ENCODE measurements at places on chromosomes 4 and X.

DNA sequence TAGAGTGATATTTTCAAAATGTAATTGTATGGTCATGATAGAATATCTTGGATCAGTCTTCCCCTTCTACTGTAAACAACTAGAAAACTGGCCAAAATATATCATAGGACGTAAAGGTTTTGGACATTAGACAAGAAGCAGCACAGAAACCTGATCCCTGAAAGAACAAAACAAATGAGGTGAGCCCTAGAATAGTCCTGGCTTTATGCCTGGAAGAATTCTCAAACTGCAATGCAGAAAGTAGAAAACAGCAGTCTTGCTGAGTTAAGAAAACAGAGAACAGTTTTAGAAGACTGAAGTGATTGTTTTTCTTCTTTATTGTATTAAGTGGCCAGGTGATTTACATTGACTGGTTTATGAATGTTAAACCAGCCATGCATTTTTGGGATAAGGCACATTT lies 19.5 kb downstream of the NSUN7 start:
- DNase-seq, result no peak

- DNase-seq, result no peak
Measured at GRCh38 chr4:88738180-88738579, 40.6 kb upstream of the NAP1L5 start.

DNA sequence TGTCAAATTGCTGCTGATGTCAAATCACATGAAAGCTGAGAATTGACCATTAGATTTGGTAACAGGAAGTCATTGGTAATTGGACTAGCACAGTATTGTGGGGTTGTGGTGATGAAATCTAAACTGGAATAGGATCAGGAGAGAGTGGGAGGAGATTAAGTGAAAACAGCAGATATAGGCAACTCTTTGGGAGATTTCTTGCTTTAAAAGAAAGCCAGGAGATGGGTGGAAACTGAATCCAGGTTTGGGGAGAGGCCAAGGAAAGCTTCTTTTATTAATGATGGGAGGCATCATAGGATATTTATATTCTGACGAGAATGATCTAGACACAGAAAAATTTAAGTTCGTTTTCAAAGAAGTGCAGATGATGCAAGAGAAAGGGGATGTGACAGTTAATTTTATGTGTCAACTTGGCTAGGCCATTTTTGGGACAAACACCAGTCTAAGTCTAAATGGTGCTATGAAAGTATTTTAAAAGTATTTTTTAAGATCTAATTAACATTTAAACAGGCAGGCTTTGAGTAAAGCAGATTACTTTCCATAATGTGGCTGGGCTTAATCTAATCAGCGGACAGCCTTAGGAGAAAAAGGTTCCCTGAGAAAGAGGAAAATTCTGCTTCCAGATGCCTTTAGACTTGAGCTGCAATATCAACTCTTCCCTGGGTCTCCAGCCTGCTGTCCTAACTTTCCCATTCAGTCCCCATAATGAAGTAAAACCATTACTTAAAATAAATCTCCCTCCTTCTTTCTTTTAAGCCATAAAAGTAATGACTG lies 24.7 kb downstream of the SEC24D start:
- no peak for DNase-seq

- no peak for DNase-seq
Measured at GRCh38 chr4:123587983-123588494, 191.4 kb downstream of the SPRY1 start.

DNA sequence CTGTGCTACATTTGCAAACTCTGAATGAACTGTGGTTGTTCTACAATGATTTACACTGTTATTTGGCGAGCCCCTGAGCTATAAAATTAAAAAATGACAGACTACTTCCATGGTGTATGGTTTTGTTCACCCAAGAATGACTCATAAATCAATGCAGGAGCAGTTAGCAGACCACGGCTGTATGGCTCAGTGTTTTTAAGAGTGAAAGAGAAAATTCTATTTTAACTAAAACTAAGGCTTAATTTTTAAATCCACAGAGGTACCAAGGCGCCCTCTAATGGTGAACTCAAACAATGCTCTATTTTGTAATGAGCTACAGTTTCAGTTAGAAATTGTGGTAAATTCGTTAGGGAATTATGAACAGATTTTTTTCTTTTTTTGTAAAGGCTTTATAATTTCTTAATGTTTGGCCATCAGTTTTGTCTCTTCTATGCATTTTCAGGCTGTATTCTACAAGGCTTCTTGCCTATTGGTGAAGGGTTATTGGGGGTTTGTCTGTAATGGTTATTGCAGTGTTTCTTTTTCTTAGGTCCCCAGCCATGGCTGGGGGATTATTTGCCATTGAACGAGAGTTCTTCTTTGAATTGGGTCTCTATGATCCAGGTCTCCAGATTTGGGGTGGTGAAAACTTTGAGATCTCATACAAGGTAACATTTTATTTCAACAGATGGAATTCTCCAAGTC lies 32.5 kb downstream of the HMGB2 start:
- DNase-seq, result no peak

DNA sequence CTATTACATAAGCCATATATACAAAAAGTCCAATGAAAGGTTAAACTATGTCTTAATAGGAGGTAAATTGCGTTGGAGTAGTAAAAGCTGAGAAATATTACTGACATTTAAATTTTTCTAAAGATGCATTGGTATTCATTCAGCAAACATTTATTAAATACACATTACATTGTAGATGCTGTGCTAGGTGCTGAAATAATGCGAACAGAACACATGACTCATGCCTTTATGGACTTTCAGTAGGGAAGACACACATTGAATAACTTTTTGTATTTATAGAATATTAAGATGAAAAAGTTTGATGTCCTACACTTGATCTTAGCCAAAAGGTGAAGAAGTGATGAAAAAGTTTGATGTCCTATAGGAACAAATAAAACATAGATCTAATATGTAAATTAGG lies 871.1 kb upstream of the SLIT2 start:
- DNase-seq, result no peak

GRCh38 chr4:6047130-6047673 lies 29.0 kb upstream of the C4orf50 start:
- DNase-seq, result no peak

DNA sequence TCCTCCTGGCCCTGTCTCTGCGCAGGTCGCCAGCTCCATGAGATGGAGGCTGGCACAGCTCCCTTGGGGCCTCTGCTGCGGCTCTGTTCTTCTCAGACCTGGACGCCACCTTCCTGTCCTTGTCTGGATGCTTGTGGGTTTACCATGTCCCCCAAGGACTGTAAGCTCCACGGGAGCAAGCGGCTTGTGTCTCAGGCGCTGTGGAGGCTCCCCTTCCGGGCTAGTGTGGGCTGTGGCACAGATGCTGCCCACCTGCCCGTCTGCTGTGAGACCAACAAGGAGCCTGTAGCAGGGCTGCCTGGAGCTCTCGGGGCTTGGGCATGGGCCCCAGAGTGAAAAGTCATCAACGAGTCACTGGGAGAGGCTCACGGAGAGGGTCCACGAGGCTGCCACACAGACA lies 25.2 kb downstream of the NAT8L start:
- peak; percentile 44 for DNase-seq

GRCh38 chr4:184932343-184932742 lies 85.9 kb upstream of the HELT start:
- no peak for DNase-seq

DNA sequence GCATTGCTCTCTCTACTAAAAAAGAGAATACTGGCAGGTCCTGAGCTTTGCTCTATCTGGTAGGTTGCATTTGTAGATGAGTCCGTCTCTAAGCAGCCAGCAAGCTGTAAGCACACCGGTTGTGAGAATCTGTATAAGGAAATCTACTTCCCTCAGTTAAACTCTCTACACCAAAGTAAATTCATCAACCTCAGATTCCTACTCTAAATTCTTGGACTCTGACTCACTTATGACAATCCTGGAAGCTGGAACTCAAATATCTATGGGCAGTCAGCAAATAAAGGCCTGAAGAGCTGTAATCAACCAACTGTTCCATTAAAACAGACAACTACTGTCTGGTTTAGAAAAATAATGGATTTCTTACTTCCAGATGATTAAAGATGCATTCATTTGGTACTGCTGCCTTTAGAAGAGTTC lies 37.9 kb downstream of the FAT1 start:
- DNase-seq, result no peak

GRCh38 chrX:101265869-101266428 lies 25.2 kb downstream of the TAF7L start:
- no peak for DNase-seq

DNA sequence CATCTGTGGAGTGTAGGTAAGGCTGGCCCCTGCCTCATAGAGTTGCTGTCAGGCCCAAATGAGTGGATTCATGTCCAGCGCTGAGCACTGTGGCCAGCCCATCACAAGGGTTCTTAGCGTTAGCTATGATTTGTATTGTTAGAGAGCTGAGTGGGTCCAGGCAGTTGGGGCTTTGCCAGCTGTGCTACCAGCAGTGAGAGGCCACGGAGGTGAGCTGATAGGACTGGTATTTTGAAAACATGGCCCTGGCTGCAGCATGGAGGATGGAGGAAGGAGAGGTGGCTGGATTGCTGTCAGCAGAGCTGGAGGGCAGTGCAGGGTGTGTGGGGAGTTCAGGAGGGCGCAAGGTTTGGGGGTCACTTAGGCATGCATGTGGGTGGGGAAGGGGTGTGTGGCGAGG lies 69.8 kb downstream of the PSAPL1 start:
- DNase-seq, result no peak

- DNase-seq, result no peak
Measured at GRCh38 chrX:136742721-136743379, 37.9 kb downstream of the ARHGEF6 start.

DNA sequence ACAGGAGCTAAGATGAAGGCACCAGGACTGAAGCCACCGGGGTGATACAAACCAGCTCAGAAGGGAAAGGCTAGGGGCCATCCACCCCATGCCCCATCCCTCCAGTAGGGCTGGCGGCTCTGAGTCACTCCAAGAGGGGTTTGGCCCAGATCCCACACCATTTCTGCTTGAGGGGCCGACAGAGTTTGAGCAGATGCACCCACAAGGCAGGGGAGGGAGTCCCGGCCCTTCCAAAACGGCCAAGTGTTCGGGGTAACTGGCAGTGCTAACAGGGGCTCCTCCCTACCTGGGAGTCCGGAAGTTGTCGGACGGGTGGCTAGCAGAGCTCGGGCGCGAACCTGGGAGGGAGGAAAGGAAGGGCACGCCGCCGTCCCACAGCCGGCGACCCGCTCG lies 412 bp downstream of the SLC10A3 start:
- no peak for DNase-seq

DNA sequence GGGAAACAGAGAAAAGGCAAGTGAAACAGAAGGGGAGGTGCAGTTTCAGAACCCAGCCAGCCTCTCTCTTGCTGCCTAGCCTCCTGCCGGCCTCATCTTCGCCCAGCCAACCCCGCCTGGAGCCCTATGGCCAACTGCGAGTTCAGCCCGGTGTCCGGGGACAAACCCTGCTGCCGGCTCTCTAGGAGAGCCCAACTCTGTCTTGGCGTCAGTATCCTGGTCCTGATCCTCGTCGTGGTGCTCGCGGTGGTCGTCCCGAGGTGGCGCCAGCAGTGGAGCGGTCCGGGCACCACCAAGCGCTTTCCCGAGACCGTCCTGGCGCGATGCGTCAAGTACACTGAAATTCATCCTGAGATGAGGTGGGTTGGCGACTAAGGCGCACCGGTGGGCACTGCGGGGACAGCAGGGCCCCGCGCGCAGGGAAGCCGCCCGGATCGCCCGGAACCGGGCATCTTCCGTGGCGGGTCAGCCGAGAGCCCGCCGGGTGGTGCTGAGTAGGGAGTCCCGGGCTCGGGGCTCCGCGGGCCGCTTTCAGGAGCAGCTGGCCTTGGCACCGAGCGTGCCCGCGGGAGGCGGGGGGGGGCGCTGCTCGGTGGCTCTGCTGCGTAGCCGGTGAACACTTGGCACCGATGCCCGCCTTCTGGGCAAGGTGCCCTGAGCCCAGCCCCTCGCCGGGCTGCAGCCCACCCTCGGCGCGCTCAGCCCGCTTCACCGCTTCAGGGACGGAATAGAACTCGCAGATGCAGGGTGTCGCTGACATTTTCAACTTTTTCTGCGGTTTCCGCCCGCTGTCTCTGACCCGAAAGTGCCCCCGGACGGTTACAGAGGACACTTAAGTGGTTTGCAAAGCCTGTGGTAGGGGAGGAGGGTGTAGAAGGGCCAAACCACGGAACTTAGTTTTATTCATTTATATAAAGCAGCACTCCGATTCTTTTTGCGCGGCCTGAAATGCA lies at the start of gene CD38:
Gene CD38, plus strand, starts transcription at position 40 of the 953 bp plus-strand sequence. Its CDS starts 87 bp downstream, at position 127.
- DNase-seq, result peak; percentile 69

GRCh38 chrX:105488716-105489115 lies 268.2 kb upstream of the TEX13A start:
- no peak for DNase-seq

- DNase-seq, result no peak
Measured at GRCh38 chr4:139720806-139721205, 55.2 kb downstream of the MGST2 start.

- DNase-seq, result no peak
Measured at GRCh38 chr4:150942539-150942938, 72.5 kb downstream of the LRBA start.

GRCh38 chr4:185219551-185220344 lies 10.3 kb downstream of the SNX25 start:
- DNase-seq, result no peak

GRCh38 chr4:102807345-102807744 lies 20.0 kb downstream of the UBE2D3 start:
- no peak for DNase-seq

All from left lobe of liver (tissue), 2 donors.